ENCODE measurements at places on chromosomes 4 and X.

GRCh38 chr4:177841258-177841657, 399.0 kb upstream of the AGA start:
- DNase-seq = no peak

DNA sequence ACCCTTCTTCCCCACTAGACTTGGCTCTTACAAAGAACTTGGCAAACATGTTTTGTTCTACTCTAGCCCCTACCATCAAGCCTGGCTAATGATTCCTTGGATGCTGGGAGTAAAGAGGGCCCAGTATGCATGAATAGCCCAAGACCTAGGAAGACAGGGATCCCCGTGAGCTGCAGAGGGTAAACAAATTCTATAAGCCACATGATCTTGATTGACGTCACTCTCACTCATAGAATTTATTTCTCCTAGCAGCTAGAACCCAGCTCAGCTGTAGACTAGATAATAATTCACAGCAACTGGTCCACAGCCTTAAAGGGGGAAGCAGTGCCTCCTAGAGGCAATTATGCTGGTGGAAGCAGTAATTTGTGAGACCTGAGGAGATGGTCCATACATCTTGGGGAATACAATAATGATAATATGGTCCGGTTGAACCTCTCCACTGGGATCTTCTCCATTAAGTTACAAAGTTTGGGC, 16.1 kb upstream of the USO1 start:
- no peak for DNase-seq

GRCh38 chr4:2320152-2320551, 58.2 kb upstream of the MXD4 start:
- no peak for DNase-seq

GRCh38 chr4:148060264-148061140, 328.6 kb downstream of the ARHGAP10 start:
- DNase-seq = no peak

DNA sequence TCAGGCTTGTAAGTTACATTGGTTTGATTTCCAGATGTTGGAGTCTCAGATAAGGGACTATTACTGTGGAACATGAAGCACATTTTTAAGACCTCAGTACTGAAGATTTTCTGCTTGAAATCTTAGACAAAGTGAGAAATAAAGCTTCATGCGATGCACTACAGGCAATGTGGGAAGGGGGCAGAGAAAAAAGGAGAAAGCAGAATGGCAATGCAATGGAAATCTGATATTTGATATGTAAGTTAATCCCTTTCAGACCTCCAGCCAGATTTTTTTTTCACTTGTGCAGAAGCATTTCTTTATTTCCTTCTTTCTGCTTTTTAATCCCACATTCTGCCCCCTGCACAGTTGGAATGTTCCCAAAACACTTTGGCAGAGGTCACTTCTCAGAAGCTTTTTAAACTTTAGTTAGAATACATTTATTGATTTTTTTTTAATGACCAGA, 174.3 kb downstream of the ADGRL3 start:
- no peak for DNase-seq

DNA sequence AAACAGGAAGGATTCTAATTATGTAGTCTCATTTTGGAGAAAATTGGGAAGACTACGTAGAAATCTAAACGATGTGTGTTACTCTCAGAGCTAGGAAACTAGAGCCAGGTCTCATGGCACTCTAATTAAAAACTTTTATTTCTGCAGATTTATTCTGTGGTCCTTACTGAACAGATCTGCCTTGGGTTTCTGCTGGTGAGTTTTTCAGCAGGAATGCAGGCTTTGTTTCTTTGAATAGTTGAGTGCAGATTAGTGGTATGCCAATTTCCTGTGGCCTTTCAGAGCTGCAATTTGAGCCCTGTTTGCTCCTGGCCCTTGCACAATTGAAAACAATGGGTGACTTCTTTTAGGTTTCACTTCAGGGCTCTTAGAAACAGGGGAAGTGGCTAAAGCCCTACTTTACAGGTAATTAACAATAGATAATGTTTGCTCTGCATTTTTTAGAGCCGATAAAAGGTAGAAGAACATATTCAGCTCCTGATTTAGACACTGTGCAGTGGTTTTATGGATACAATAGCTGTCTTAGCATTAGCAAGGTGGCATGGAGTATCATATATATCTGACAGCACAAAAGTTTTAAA, 21.8 kb downstream of the SPRY1 start:
- no peak for DNase-seq

- no peak for DNase-seq
Observed at GRCh38 chrX:18677161-18677869, 5.4 kb upstream of the RS1 start.

All from H54 (cell line).